IMR-90 (cell line): ENCODE measurements at places on chromosomes 4 and X. TPM values are rescaled to one million over a fixed set of nuclear protein-coding genes. Genes with fewer than 3 reads are reported as not detected.
A peak's percentile ranks its signal among the peaks of the same experiment; 100 is the strongest.

DNA sequence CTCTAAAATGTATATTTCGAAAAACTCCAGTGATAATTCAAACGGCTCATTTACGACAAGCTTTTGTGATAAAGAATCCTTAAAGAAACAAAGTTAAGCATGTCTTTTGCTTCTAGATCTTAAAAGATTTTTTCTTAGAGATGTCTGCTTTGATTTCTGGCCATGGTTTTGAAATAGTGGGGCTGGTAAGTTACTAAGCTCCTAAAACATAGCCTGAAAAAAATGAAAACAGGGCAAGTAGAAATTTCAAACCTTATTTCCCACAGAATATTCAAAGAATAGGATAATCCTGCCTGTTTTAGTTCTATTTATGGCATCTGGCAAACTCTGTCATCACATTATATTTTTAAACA lies 318.3 kb downstream of the ARHGAP24 start:
- DNase-seq = no peak

DNA sequence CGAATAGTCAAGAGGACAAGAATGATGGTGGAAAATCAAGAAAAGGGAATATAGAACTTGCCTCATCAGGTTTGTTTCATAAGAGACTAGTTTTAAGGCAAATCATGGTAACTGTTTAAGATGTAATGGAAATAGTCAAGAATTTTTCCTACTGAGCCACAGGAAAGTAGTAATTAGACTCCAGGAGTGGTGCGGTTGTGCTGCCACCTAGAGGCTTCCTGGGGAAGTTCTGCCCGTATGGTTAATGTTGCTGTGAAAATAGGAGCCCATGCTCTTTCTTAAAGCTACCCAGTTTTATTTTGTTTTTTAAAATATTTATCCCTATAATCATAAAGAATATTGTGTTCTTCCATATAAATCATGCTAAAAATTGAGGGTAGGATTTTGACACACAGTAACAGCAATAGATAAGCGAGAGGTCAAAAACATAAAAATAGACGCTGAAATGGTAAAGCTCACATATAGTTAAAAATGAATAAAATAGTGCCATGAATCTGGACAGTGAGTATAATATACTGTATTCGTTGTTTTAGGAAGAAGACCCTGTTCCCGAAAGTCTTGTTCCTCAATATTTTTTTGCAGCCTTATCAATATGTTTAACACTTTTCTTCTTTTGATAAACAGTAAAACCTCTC lies 87.0 kb downstream of the PHOX2B start:
- DNase-seq = peak; percentile 48

- no peak for DNase-seq
Observed at GRCh38 chr4:61877266-61877665, 677.1 kb downstream of the ADGRL3 start.

- no peak for DNase-seq
Observed at GRCh38 chrX:37716602-37717001, 31.0 kb downstream of the XK start.

- DNase-seq = no peak
Observed at GRCh38 chrX:100593581-100593980, 8.8 kb downstream of the TNMD start.

The SLC9B2 gene
- 9.0 and 11.4 TPM in 2 replicates for total RNA-seq

The TMEM47 gene
- total RNA-seq = 105 and 134 TPM in 2 replicates

DNA sequence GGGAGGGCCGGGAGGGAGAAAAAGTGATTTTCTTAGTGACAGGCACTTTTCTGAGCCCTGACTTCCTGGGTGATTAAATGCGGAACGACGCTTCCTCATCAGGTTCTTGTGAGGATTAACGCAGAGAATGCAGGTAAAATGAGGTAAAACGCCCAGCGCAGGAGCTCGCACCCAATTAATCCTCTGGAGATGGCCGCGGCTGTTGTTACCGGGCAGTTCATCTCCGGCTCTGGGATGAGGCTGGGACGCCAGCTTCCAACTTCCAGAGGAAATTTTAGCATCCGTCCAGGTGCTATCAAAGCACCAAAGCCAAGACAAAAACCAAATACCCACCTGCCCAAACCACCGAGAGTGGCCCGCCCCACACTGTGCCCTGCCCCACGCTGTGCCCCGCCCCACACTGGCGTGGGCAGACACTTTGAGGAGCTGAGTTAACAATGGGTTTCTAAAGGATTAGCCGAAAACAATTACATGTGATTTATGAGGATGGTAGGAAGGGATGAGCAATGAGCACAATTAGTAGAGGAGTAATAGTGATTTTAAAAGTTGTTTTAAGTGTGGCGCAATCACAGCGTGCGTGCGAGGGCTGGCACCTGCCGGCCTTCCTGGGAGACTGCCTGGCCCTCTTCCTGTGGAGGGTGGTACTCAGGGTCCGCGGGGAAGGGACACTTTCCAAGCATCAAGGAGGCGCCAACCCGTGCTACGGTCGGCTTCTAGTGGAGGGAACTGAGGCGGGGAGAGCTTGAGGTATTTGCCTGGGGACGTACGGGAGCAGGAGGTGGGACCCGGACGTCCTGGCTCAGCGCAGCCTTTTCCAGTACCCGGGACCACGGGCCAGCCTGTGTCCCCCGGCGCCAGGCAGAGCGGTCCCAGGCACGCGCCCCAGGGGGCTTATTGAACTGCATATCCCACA lies 41.6 kb upstream of the ADRA2C start:
- no peak for DNase-seq

DNA sequence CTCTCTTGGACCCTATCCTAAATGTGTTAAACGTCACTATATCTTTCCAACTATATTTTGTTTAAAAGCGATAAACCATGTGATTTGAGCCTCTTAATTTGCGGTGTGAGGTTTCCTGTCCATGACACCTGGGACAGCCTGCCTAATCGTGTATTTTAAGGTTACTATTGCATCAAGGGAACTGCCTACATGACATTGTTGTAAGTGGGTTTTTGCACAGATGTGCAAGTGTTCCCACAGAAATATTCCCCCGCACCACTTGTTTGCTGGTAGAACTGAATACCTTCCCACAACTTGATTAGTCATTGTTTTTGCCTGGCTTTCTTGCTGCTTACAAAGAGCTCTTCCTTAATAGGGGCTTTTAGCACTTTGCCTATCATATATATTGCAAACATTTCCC lies 5.1 kb upstream of the FAM184B start:
- DNase-seq = peak; percentile 19
